Stimulated activated CD4-positive, alpha-beta T cell treated with anti-CD3 and anti-CD28 coated beads, Interleukin-2, amount 100 ng/mL, for 48 hours (primary cell): ENCODE measurements at places on chromosomes 5 and 9.

DNA sequence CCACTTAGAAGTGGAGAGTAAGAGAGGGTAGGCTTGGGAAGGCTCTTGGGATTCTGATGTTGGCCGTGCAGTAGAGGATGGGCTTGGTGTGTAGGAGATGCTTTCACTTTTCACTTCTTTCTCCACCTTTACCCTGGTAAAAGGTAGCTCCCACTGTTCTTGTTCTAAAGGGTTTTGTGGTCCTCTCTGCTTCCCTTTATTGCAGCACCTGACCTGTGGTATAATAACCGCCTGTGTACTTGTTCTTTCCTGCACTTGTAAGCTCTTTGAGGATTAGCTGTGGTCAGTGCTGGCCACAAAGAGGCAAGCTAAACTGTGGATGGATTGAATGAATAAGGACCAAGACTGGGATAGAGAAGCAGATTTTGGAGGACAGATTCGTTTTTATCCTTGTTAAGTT, 25.2 kb downstream of the KDM4C start:
- no peak for DNase-seq

- no peak for DNase-seq
Observed at GRCh38 chr5:93883459-93883858, 142.1 kb upstream of the POU5F2 start.

GRCh38 chr9:1729631-1730030, 285.5 kb upstream of the SMARCA2 start:
- DNase-seq: no peak

GRCh38 chr9:104795082-104795481, 31.2 kb downstream of the NIPSNAP3B start:
- no peak for DNase-seq

- DNase-seq: peak; percentile 44
Observed at GRCh38 chr5:126446498-126447224, 23.5 kb downstream of the GRAMD2B start.

DNA sequence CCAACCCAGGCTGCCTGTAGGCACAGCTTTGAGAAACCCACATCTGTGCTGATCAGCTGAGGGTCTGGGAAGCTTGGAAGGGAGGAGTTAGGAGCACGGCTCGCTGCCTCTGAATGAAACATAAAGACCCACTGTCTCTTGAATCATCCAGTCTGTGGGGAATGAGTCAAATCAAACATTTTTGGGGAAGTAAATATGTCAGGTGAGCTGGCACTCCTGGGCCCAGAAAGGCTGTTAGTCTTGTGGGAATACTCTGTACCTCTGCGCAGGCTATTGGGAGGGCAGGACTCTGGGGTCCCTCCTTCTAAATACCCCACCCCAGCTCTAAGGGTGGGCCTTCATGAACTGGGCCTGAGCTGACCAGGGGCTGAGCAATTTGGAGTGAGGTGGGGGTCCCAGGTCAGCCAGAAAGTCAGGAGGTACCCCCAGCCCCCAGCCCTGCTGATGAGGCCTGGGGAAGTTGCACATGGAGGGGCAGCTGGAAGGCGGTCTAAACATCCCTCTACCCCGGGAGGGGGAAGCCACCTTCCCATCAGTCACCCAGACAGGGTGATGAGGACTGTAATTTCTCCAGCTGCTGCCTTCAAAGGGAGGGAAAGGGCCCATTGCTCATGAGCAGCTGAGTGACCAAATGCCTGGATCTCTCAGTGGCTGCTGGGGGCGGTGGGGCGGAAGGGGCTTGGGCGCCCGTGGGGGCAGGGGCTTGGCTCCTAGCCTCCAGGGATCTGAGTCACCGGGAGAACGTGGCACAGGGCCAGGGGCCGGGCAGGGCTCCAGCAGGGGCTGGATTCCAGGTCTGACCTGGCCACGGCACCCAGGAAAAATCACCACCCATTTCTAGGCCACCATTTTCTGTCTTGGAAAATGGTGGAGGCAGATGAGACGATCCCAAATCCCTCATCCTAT, 10.8 kb downstream of the FIBCD1 start:
- no peak for DNase-seq

- DNase-seq: no peak
Observed at GRCh38 chr5:37631939-37632338, 207.9 kb downstream of the GDNF start.

DNA sequence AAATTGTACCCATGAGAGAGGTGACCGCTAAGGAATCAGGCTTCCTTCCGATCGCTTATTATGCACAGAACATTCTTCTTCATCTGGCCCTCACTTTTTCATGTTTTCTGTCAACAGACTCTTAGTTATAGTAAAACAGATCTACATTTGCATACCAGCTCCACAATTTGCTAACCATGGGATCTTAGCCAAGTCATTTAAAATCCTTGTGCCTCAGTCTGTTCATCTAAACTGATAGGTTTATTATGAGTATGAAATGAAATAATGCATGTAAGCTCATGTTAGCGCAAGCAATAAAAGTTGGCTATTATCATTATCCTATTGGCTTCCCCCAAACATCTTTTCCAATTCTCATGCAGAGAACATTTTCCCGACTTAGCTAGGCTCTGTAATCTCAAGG, 42.3 kb downstream of the FGF1 start:
- no peak for DNase-seq

GRCh38 chr5:117065161-117065560, 490.5 kb upstream of the SEMA6A start:
- DNase-seq: no peak

DNA sequence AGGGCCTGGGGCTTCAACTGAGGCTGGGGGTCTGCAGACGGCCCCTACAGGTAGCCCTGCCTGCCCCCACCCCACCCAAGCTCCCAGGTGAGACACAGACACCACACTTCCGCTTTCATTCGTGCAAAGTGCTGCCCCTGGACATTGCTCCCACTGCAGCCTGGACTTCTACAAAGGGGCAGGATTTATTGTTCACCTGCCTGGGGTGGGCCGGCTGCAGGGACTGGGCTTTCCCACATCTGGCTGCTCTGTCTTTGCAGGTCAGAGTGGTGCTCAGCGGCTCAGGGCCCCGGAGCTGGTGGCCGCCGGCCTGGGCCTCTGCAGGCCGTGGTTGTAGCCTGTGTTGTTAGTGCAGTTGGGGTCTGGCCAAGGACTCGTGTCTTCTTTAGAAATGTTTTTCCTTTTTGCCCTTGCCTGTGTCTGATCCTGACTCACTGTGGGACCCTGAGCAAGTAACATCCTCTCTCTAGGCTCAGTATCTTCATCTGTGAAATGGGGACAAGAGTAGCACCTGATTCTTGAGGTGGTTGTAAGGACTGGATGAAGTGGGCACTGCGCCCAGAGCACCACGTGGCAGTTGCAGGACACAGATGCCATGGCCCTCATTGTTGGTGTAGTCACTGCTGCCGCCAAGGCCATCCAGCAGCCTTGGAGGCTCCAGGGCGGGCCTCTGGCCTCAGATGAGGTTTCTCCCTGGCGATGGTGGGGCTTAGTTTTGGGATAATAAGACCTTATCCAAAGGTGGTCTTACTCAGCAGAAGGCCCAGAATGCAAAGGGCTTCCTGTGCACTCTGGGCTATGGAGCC, 143.9 kb downstream of the CACNA1B start:
- DNase-seq: no peak
